ENCODE measurements at places on chromosomes 3 and 15. TPM values are rescaled to one million over a fixed set of nuclear protein-coding genes. Genes with fewer than 3 reads are reported as not detected.

FBXL22 gene
- 1.7 TPM for polyA plus RNA-seq

CYP11A1 gene
- polyA plus RNA-seq: 1.2 TPM

FILIP1L gene
- 16.3 TPM for polyA plus RNA-seq

CPN2 gene
- 0.80 TPM for polyA plus RNA-seq

OR5K2 gene
- polyA plus RNA-seq: 1.2 TPM

TTC21A gene
- polyA plus RNA-seq: 16.2 TPM

C2CD4A gene
- polyA plus RNA-seq: 0.33 TPM

CCNDBP1 gene
- polyA plus RNA-seq: 49.2 TPM

CHAC1 gene
- polyA plus RNA-seq: 2.4 TPM

PLSCR5 gene
- polyA plus RNA-seq: not detected

GABRR3 gene
- polyA plus RNA-seq: 0.03 TPM

CKMT1A gene
- 2.5 TPM for polyA plus RNA-seq

SENP8 gene
- polyA plus RNA-seq: 6.8 TPM

MYLK gene
- polyA plus RNA-seq: 132 TPM

XCR1 gene
- 0.15 TPM for polyA plus RNA-seq

STRIT1 gene
- 1.5 TPM for polyA plus RNA-seq

DLG1 gene
- polyA plus RNA-seq: 96.9 TPM

CLDN16 gene
- polyA plus RNA-seq: 35.6 TPM

ATP2B2 gene
- polyA plus RNA-seq: 1.1 TPM

ITGB5 gene
- polyA plus RNA-seq: 85.0 TPM

RUBCN gene
- polyA plus RNA-seq: 16.5 TPM

SLC6A6 gene
- 24.6 TPM for polyA plus RNA-seq

TLR9 gene
- 0.18 TPM for polyA plus RNA-seq

ZIC1 gene
- polyA plus RNA-seq: 0.08 TPM

HIGD2B gene
- not detected for polyA plus RNA-seq

GPR62 gene
- polyA plus RNA-seq: 0.48 TPM

PRTG gene
- polyA plus RNA-seq: 15.8 TPM

AHSG gene
- 0.62 TPM for polyA plus RNA-seq

TM4SF18 gene
- 29.8 TPM for polyA plus RNA-seq

SLC22A13 gene
- polyA plus RNA-seq: 4.4 TPM

OXSM gene
- polyA plus RNA-seq: 24.2 TPM

CYP8B1 gene
- polyA plus RNA-seq: 1.3 TPM

SLC25A36 gene
- 210 TPM for polyA plus RNA-seq

HRG gene
- 2.0 TPM for polyA plus RNA-seq
